ENCODE measurements at places on chromosomes 6 and 20. TPM values are rescaled to one million over a fixed set of nuclear protein-coding genes. Genes with fewer than 3 reads are reported as not detected.

- peak; percentile 56 for DNase-seq
Measured at GRCh38 chr6:151101161-151101815, 138.5 kb upstream of the AKAP12 start.

DNA sequence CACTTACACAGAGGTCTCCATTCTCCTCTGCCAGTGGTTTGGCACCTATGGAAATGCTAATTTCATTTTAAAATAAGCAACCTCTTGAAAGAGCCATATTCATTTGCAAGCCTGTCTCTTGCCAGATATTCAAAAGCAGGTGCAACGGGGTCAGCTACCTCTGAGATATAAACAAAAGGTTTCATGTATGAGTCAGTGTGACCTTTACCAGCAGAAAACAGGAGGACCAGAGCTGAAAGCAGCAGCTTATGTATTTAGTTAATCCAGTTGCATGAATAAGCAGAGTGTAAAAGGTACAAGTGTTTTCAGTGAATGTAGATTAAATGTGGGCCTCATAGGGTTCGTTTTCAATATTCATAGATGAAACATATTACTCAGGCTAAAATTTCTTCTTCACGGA, 56.0 kb downstream of the TENT5A start:
- peak; percentile 38 for DNase-seq

GRCh38 chr6:40383348-40384115, 203.6 kb downstream of the LRFN2 start:
- no peak for DNase-seq

Gene NOTCH4
- 1.6 TPM for total RNA-seq

Gene TCF15
- total RNA-seq = not detected

Gene ULBP3
- 17.3 TPM for total RNA-seq

Gene ZSCAN31
- 3.5 TPM for total RNA-seq

Gene PRELID3B
- 61.2 TPM for total RNA-seq

Gene SLC22A3
- 1.3 TPM for total RNA-seq

- peak; percentile 46 for DNase-seq
Measured at GRCh38 chr6:127637830-127638409, 60.9 kb downstream of the C6orf58 start.
